ENCODE measurements at places on chromosomes 1 and 21. TPM values are rescaled to one million over a fixed set of nuclear protein-coding genes. Genes with fewer than 3 reads are reported as not detected.

The FDPS gene
- total RNA-seq, result 445 TPM

The NECTIN4 gene
- 0.11 TPM for total RNA-seq

The SH2D2A gene
- 0.25 TPM for total RNA-seq

The SNX27 gene
- total RNA-seq, result 36.2 TPM

The LMX1A gene
- total RNA-seq, result not detected

The PGLYRP4 gene
- not detected for total RNA-seq

The SPATA1 gene
- total RNA-seq, result 0.37 TPM

The COL16A1 gene
- total RNA-seq, result 50.2 TPM

The UMODL1 gene
- 0.12 TPM for total RNA-seq

The CAMK1G gene
- total RNA-seq, result 8.4 TPM

The CALML6 gene
- 0.22 TPM for total RNA-seq

The LAMC2 gene
- 1.4 TPM for total RNA-seq

The MCOLN3 gene
- 3.8 TPM for total RNA-seq

The DLGAP3 gene
- under 0.01 TPM for total RNA-seq

The PAQR6 gene
- total RNA-seq, result 0.22 TPM

The CD101 gene
- under 0.01 TPM for total RNA-seq

The VAV3 gene
- 0.77 TPM for total RNA-seq

The MRPS6 gene
- total RNA-seq, result 40.6 TPM

The ALPL gene
- 4.2 TPM for total RNA-seq

The GBP7 gene
- 0.12 TPM for total RNA-seq

The MROH7 gene
- total RNA-seq, result 0.11 TPM

The WNT3A gene
- total RNA-seq, result not detected

The CEP104 gene
- 21.2 TPM for total RNA-seq

The IVL gene
- 1.7 TPM for total RNA-seq
